ENCODE measurements at places on chromosomes 16 and 17. TPM values are rescaled to one million over a fixed set of nuclear protein-coding genes. Genes with fewer than 3 reads are reported as not detected.

The CCL4 gene
- not detected for total RNA-seq

The RGS11 gene
- total RNA-seq = 0.97 TPM

The KRTAP4-1 gene
- not detected for total RNA-seq

The P2RX5 gene
- total RNA-seq = 0.32 TPM

The OR1G1 gene
- total RNA-seq = not detected

The ANKS4B gene
- total RNA-seq = not detected

The SOX8 gene
- total RNA-seq = 0.30 TPM

The STXBP4 gene
- 8.4 TPM for total RNA-seq

The DNAAF8 gene
- 0.32 TPM for total RNA-seq

The FAM117A gene
- total RNA-seq = 1.6 TPM

All from epithelial cell of umbilical artery (primary cell).